ENCODE measurements at places on chromosomes 4 and X.
A peak's percentile ranks its signal among the peaks of the same experiment; 100 is the strongest.

- no peak for DNase-seq
These were observed 56.8 kb downstream of the SMIM20 start for GRCh38 chr4:25970691-25971432.

DNA sequence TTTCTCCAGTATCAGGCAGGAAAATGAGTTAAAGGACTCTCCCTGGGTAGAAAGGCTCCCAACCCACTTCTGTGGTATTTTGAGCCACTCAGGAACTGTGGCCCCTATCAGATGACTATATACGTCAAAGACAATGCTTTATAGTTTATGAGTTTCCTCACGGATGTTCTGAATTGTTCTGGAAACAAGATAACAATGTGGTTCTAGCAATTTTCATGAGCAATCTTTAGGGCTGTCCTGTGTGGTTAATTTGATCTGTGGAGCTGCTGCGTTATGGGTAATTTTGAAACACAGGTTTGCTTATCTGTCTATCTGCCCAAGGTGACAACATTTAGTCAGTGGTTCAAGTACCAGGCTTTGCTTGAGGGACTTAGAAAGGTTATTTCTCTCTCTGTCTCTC is 46.7 kb upstream of the IL2 start:
- no peak for DNase-seq

DNA sequence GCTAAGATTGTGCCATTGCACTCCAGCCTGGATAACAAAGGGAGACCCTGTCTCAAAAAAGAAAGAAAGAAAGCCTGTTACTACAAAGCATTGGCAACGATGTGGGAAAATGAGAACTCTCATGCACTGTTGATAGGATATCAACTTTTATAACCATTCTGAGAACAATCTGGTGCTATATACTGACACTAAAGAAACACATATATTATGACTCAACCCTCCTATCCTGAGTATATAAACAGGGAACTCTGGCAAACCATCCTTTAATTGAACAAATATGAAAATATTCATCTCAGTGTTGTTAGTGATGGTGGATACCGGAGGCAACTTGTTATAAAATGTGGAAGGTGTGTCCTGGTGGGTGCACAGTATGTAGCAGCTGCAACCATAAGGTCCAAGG is 53.0 kb upstream of the SOD3 start:
- no peak for DNase-seq

- peak; percentile 86 for DNase-seq
These were observed 84.1 kb downstream of the TMEM164 start for GRCh38 chrX:110086916-110087484.

GRCh38 chrX:78104447-78105176 is 564 bp downstream of the PGK1 start:
- peak; percentile 86 for DNase-seq

GRCh38 chr4:144701683-144702233 is 55.8 kb downstream of the HHIP start:
- no peak for DNase-seq

DNA sequence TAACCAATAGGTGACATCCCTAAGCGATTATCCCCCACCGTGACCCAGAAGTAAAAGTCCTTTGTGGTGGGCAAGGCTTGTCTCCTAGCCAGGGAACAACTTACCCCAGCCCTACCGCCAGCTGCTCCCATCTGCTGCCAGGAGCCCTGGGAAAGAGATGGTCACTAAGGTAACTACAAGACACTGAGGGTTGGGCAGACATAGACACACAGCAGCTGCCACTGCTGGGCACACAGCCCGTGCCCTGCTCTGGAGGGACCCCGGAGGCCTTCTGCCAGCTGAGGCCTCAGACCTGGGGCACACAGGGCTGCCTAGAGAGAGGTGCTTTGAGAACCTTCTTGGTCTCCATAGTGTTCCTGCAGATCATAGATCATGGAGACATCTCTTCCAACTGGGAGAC is 53.0 kb upstream of the PROM1 start:
- DNase-seq, result no peak

DNA sequence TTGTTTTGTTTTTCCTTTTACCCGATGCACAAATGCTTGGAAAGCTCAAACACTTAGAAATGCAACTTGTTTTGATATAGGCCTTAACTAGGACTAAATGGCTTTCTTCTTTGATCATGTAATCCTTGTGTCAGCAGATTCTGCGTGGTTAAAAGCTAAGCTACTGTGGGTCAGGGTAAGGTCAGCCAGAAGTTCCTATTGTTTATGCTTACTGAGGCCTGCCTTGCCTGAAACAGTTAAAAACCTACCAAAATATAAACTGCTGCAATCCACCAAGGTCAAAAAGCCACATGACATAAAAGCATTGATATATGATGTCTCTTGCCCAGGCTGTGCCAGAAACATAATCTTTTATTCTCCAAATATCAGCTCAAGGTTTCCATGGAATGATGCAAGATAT is 223.4 kb downstream of the FAM47B start:
- DNase-seq, result no peak

Measured in inflammatory macrophage treated with lipopolysaccharide for 4 hours (primary cell).